D721Med (cell line): ENCODE measurements at places on chromosomes 12 and 14.

DNA sequence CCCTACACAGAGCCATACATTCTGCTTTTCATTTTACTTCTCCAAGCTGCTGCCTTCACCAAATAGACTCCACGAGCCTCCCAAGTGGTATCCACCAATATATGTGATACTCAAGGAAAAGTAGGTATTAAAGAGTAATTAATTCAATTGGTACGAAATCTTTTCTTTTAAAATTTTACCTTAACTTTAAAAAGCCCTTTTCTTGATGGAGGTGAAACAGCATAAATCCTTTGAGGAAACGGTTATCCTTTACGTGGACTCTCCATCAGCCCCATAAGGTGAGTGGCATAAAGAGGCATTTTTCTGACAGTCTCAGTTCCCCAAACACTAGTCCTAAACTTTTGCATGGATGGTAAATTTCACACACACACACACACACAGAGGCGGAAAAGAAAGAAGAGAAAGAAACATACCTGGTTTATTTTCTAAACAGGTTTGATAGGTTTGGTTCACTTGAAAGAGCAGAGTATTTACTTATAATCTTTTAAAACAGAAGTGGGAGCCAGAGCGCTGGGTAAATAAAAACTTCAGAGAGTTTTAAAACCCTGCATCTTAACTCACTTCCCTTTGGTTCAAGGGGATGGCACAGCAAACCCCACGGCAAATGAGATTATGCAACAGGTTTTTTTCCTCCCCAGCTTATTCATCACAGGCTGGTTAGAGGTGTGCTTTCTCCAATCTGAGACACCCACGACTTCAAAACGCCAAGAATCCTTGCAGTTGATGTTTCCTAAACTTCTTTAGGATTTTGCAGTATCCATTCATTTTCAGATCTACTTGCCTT lies 1.9 kb downstream of the DUSP16 start:
- DNase-seq, result no peak

- DNase-seq, result no peak
These were observed 25.6 kb downstream of the FIGNL2 start for GRCh38 chr12:51822956-51823355.

DNA sequence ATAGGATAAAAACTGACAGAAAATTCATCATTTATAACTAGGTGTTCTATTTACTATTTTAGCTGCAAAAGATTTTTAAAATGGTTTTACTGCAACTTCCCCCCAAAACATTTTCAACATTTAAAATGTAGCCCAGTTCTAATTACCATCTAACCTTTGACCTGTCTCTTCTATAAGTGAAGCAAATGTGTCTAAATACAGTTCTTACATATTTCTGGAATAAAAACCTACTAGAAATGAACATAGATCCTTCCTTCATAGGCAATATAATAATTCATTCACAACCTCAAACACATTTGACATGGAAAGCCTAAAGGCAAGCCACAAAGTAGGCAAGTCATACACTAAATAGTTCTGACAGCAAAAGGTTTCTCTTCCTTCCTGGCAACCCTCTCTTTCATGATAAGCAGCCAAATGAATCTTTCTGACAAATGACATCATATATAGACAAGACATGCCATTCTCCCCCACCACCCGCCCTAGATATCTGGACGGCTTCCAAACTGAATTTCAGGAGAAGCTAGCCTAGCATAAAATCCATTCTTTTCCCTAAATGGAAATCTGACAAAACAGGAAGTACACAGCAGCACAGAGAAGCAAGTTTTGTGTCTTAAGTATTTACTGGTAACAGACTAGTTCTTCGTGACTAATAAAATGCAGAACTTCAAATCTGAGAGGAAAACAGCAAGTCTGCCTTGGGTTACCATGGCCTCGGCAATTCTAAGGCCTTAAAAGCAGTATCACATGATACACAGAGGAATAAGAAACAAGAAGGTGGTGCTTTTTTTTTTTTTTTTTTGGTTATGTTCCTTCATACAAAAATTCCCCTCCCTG lies 17.2 kb upstream of the ARID4A start:
- no peak for DNase-seq

- DNase-seq, result no peak
These were observed 41.4 kb downstream of the PTGER2 start for GRCh38 chr14:52355526-52355925.

DNA sequence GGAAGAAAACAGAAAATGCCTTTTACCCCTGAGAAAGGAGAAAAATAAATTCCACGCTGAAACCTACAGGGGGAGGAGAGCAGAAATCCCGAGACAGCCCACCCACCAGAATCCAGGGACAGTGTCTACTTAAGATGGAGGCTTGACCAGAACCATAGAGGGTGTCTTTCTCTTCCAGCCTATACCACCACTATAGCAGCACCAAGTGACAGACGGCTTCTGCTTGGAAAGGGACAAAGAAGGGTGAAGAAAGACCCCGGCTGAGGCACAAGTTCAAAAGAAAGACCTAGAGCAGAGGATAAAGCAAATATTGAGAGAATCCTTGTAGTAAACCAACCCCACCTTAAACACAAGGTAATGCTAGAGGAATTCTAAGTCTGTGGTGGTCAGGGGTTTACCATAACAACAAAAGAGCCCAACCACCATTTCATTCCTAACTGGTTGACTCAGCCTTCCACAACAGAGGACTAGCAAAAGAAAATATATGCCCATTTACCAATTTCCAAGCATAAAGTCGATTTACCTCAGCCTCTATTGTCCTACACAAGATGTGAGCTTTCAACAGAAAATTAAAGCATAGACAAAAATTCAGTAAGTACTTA lies 105.3 kb upstream of the FOXG1 start:
- no peak for DNase-seq

DNA sequence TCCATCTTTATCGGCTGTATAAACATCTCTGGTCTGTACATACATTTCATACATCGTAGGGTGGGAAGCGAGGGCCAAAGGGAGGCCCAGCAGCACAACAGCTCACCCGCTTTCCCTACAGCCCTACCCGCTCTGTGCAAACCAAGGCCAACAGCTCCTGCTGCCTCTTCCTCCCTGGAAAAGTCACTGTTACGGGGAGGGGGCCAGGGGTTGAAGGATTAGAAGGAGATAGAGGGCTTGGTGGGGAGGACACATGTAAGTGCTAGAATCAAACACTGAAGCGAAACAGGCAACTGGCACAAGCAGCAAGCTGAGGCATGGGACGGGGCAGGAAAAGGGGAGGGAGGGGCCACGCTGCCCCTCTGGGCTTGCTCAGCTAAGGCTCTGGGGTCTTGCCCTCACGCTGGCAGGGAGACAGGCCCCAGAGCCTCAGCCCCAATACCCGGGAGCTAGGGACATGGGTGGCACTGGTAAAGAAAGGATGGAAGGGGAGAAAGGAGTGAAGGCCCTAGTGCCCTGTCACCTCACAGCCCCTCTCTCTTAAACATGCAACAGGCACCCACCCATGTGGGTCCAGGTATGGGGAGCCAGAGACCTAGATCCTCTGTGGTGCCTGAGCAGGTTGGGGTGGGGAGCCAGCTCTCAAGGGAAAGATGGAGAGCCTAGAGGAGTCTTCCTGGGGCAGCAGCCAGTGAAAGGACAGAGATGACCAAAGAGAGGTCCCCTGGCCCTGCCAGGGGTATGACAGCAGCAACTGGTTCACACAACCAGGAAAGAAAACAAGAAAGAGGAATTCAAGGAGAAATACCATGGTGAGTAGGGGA lies 14.4 kb downstream of the SPRYD3 start:
- DNase-seq, result no peak

- no peak for DNase-seq
These were observed 84.4 kb downstream of the SLC24A4 start for GRCh38 chr14:92407410-92407809.

DNA sequence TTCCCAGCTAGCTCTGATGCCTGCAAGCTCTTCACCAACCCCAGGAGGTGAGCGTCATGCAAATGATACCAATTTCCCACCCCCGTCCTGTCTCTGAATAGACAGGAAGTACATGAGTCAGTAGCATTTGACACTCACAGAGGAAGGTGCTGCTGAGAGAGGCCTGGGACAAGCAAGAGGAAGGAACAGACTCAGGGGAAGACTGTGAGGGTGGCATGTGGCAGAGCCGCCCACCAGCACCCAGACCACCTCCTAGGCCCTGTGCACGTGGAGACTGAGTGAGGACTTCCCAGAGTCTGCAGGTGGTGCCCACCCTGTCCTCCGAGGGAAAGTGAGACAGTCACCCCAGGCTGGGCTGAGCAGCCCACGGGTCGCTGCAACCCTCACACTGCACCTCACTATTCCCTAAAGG lies 199.5 kb upstream of the SFSWAP start:
- DNase-seq, result no peak

GRCh38 chr14:64504897-64505794 lies 576 bp downstream of the ZBTB1 start:
- DNase-seq, result peak; percentile 35

GRCh38 chr12:43233861-43234260 lies 318.1 kb downstream of the ADAMTS20 start:
- DNase-seq, result no peak

GRCh38 chr14:96091941-96092411 lies 52.8 kb downstream of the C14orf132 start:
- no peak for DNase-seq

DNA sequence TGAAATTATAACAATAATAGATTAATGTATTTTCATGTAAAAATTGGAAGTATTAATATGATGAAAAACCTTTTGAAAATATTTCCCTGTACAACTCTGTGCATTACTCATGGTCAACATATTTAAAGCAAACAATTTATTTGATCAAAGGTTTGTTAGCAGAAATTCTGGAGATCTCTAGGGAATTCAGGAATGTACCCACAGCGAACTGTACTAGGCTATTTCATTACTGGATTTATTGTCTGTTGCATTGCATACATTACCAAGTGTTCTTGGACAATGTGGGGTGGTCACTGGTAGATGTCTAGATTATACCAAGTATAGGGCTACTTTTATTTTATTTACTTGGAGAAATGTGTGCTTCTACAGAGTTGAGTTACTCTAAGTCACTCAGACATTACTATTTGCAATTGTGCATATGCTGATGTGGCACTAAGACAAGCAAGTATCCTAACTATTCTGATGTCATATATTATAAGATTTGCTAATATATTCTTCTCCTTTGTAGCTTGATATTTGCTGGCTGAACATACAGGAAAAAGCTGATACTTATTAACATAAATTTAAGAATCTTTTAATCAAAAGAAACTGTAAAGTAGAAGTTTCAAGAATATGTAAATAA lies 323.3 kb downstream of the CCER1 start:
- DNase-seq, result no peak

GRCh38 chr12:76216585-76217472 lies 131.4 kb downstream of the BBS10 start:
- DNase-seq, result no peak

- DNase-seq, result no peak
These were observed 7.9 kb downstream of the NOVA1 start for GRCh38 chr14:26589925-26590324.

GRCh38 chr14:102993523-102993922 lies 63.8 kb downstream of the CDC42BPB start:
- no peak for DNase-seq
